ENCODE measurements at places on chromosomes 2 and 18. TPM values are rescaled to one million over a fixed set of nuclear protein-coding genes. Genes with fewer than 3 reads are reported as not detected.

- no peak for DNase-seq
These were observed 6.2 kb downstream of the ESPNL start for GRCh38 chr2:238106339-238106697.

GRCh38 chr2:197628043-197628500 lies 47.3 kb downstream of the RFTN2 start:
- DNase-seq = no peak

DNA sequence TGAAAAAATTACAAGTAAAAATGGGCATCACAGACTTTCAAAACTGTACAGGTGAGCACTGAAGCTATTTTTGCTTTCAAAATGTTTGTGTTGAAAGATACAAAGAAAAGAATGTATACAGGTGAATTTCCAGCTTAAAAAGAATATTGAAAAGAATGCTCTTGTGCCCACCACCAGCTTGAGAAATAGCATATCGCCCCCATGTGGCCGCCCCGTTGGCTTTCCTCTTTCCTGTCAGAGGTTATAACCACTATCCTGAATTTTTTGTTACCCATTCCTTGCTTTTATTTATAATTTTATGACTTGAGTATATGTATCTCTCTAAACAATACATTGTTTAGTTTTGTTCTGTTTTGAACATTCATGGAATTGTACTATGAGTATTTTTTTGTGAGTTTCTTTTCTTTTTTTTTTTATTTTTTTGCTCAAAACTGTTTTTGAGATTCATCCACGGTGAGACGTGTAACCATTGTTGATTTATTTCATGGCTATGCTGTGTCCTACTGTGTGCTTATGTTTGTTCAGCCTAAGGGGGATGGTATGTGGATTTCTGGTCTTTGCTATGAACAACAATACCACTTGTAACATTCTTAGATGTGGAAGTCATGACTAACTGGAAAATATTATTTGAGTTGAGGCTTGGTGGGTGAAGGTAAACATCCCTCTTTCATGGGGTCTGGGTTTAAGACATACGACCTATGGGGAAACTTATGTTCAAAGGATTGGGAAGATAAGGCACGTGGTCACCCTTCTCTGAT lies 11.6 kb downstream of the TRPM8 start:
- DNase-seq = no peak

GRCh38 chr2:55807900-55808299 lies 114.3 kb upstream of the PNPT1 start:
- DNase-seq = no peak

The IL1RL1 gene
- polyA plus RNA-seq = 0.35 TPM

DNA sequence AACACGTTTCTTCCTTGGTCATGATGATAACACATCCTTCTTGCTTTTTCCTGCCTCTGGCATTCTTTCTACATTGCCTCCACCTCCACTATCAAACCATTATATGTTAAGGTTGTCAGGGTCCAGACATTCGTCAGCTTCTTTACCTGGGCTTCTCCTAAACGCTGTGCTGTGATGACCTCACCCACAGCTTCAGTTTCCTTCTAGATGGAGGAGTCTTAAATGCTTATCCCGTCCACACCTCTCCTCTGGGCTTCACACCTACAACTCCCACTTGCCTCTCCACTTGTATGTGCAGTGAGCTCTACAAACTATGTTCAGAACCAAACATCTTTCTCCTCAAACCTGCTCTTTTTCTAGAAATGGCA lies 666 bp upstream of the STAT1 start:
- DNase-seq = no peak

GRCh38 chr18:9700261-9700796 lies 7.8 kb upstream of the RAB31 start:
- DNase-seq = no peak

The CNGA3 gene
- 0.66 TPM for polyA plus RNA-seq

- DNase-seq = no peak
These were observed 86.9 kb upstream of the SERPINE2 start for GRCh38 chr2:224126003-224126402.

DNA sequence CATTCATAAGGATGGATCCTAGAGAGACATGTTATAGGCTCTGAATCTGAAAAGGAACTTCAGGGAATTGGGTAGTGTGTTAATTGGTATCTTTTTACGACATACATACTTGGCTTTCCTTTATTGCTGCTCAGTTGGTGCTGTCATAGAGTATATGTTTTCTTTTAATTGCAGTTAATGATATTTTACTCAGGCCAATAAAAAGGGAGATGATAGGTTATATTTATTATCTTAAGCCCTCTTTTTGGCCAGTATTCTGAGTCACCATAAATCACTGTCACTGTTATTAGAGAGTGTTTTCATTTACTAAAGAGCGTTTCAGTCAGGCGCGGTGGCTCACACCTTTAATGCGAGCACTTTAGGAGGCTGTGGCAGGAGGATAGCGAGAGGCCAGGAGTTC lies 47.6 kb downstream of the RALBP1 start:
- DNase-seq = no peak

The SPRED2 gene
- polyA plus RNA-seq = 27.9 TPM

GRCh38 chr2:64492821-64493220 lies 31.3 kb upstream of the AFTPH start:
- no peak for DNase-seq

The UGT1A5 gene
- not detected for polyA plus RNA-seq

GRCh38 chr2:100021791-100022340 lies 120.5 kb downstream of the AFF3 start:
- DNase-seq = no peak

DNA sequence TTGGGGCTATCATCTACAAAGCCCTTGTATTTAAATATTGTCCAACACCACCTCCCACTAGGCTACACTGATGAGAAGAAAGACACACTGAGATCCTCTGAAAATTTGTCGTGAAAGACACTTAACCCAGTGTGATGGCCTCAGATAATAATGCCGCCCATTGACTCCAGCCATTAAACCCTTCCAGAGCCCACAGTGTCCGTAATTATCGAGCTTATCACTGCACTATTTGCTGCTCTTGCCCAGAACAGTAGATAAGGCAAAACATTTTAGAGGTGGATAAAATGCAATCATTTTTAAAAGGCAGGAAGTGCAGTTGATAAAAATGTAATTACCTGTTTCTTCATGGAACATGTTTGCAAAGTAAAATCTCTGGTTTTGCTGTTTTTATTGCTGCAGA lies 121.3 kb upstream of the DDX18 start:
- DNase-seq = no peak

The LCT gene
- polyA plus RNA-seq = not detected

- DNase-seq = no peak
These were observed 1.5 kb downstream of the ODC1 start for GRCh38 chr2:10446631-10447030.

The PPP1R1C gene
- polyA plus RNA-seq = 0.34 TPM

The ANXA4 gene
- 27.1 TPM for polyA plus RNA-seq

The ANKRD30BL gene
- polyA plus RNA-seq = not detected
